ENCODE measurements at places on chromosomes 3 and 15. TPM values are rescaled to one million over a fixed set of nuclear protein-coding genes. Genes with fewer than 3 reads are reported as not detected.

DNA sequence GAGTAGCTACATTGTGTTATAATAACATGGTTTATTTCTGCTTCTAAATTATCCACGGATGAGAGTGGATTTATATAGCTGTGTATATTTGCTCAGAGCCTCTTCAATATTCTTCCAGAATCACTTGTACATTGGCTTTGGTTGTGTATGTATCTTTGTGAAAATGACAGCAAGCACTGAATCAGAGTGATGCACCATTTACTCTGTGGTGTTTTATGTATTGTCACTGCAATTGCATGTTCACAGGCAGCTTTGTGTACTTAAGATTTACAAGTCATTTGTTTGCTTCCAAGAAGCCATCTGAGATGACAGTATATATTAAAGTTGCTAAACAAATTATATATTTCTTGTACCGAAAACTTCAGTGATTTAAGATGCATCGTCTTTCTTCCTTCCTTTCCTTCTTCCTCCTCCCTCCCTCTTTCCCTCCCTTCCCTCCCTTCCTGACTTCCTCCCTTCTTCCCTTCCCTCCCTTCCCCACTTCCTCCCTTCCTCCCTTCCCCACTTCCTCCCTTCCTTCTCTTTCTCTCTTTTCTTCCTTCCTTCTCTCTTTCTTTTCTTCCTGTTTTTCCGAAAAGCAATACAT lies 362.3 kb upstream of the GOLIM4 start:
- DNase-seq = no peak

- DNase-seq = peak; percentile 37
Measured at GRCh38 chr3:195194559-195195206, 76.3 kb downstream of the XXYLT1 start.

Gene CP
- not detected for total RNA-seq

DNA sequence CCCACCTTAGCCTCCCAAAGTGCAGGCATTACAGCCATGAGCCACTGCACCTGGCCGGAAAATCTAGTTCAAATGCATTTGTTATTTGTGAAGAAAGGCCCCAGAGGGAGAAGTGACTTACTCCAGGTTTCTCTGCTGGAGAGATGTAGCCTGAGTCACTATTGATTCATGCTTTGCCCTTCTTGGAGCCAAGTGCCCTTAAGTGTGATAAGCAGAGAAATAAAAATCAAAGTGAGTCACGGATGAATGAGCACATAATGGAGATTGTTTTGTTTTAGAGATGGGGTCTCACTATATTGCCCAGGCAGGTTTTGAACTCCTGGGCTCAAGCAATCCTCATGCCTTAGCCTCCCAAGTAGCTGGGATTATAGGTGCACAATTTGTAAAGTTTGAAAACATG lies 33.1 kb downstream of the CDC25A start:
- DNase-seq = peak; percentile 87
